ENCODE measurements at places on chromosomes 7 and 10.

DNA sequence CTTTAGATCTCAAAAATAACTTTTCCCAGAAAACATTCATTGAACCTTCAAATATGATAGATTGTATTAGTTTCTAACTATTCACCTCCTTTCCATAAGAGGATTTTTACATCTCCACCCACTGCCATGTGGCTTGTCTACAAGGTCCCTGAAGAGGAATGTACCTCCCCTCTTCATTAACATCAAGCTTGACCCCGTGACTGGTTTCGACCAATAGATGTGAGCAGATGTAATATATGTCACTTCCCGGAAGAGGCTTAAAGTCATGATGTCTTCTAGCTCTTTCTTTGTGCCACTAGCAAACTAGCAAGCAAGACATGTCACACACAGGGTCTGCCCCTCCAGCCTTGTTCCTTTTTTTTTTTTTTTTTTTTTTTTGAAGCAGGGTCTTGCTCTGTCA, 6.9 kb downstream of the BAZ1B start:
- no peak for DNase-seq

DNA sequence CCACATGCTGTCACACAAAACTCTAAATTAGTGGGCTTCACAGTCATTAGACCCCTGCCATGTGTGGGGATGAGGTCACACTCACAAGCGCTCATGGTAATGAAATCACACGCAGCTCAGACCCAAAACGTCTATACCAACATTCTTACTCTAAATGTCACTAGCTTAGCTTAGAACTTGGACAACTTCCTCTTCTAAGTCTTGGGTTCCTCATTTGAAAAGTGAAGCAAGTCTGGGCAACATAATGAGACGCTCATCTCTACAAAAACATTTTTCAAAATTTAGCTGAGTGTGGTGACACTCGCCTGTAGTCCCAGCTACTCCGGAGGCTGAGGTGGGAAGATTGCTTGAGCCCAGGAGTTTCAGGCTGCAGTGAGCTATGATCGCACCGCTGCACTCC, 92.7 kb upstream of the MACROH2A2 start:
- no peak for DNase-seq

DNA sequence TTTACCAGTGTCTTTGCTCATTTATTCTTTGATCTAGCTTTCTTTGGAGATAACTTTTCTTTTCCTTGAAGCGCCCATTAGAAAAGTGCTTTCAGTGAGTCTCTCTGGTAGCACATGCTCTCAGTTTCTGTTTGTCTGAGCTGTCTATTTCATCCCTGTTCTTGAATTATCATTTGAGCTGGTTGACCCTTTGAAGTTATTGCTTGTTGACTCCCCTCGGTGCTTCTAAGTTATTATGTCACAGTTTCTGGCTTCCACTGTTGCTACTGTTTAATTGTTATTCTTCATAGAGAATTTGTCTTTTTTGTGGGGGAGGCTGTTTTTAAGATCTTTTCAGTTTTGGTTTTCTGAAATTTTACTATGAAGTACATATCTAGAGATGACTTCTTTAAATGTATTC, 11.4 kb upstream of the PRF1 start:
- no peak for DNase-seq

DNA sequence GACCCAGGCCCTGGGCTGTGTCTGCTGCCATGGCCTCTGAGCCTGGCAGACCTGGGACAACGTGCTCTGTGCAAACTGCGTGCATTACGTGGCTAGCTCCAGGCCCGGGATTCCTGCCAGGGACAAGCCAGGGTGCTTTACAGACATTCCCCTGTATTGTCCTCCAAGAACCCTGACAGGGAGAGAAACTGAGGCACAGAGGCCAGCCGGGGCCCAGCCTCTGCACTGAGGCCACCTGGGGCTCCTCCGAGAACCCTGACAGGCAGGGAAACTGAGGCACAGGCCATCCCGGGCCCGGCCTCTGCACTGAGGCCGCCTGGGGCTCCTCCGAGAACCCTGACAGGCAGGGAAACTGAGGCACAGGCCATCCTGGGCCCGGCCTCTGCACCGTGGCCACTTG, 64.9 kb downstream of the CFAP46 start:
- no peak for DNase-seq

- DNase-seq, result no peak
These were observed 578 bp downstream of the CACUL1 start for GRCh38 chr10:118754229-118754555.

GRCh38 chr10:76942628-76943416, 694.8 kb downstream of the KCNMA1 start:
- no peak for DNase-seq

- no peak for DNase-seq
These were observed 745 bp downstream of the SLC16A9 start for GRCh38 chr10:59708816-59709394.

All from esophagus squamous epithelium (tissue), 5 donors.